Renal cortical epithelial cell (primary cell): ENCODE measurements at places on chromosomes 11 and 22. TPM values are rescaled to one million over a fixed set of nuclear protein-coding genes. Genes with fewer than 3 reads are reported as not detected.

PANX2 gene
- total RNA-seq = not detected in 2 replicates

GRCh38 chr11:19525714-19526113, 186.9 kb upstream of the NAV2 start:
- no peak for DNase-seq

DEFB131B gene
- not detected in 2 replicates for total RNA-seq

- DNase-seq = no peak
Observed at GRCh38 chr11:113596658-113597057, 109.5 kb downstream of the TMPRSS5 start.

GRCh38 chr11:86035164-86035563, 33.7 kb downstream of the PICALM start:
- no peak for DNase-seq

- DNase-seq = no peak
Observed at GRCh38 chr11:1912289-1912878, 7.1 kb upstream of the TNNT3 start.

NAALADL1 gene
- total RNA-seq = 7.8 and 10.9 TPM in 2 replicates

DNA sequence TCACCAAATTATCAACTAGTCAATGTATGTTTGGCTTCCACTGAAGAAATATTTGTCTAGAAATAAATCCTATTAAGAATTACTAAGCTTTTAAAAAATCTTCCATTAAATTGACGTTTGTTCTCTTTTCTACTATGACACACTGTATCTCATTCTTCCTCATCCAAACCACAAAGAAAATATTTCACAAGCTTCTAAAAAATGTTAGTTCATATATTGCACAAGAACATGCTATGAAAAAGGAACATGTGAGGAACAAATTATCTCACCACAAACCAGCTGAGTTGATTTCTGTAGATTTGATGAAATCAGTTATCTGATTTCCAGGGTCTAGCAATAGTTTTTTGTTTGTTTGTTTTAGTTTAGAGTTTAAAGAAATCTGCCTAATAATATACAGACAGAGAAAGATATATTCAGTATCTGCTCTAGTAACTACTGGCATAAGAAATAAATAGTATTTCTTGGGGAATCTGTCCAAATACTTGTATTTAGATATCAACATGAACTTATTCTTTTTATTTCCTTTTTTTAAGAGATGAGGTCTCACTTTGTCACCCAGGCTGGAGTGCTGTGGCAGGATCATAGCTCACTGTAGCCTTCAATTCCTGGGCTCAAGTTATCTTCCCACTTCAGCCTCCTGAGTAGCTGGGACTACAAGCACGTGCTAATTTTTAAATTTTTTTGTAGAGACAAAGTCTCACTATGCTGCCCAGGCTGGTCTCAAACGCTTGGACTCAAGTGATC, 161.7 kb downstream of the ATG16L2 start:
- DNase-seq = peak; percentile 64

CLMP gene
- total RNA-seq = 22.7 and 48.9 TPM in 2 replicates

DNA sequence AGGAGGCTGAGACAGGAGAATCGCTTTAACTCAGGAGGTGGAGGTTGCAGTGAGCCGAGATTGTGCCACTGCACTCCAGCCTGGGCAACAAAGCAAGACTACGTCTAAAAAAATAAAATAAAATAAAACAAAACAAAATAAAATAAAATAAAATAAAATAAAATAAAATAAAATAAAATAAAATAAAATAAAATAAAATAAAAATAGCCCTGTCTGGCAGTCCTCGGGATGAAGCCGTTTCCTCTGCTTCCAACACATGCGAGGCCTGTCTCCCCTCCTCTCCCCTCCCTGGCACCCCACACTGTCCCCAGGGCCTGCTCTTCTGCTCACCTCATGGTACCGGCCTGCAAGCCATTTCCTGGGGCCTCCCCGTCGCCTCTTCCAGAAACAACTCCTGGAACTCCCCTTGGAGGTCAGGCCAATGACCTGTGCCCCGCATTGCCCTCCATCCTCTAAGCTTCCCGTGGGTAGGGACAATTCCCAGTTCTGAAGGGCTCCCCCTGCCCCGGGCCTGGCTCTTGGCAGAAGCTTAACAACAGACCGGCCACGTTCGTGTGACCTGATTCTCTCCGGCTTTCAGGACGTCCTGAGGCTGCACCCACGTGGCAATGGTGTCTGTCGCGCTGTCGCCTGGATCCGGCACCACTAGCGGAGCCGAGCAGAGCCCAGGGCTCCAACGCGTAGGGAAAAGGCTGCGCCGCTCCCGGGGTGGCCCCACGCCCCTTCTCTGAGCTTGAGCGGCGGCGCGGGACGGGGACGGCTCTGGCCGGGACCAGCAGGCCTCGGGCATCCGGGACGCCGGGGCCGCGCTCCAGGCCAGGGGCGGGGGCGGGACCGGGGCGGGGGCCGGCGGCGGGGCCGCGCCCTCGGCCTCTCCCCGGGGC, 456 bp upstream of the PARVB start:
- DNase-seq = no peak

ZDHHC5 gene
- total RNA-seq = 45.1 and 79.9 TPM in 2 replicates

DNA sequence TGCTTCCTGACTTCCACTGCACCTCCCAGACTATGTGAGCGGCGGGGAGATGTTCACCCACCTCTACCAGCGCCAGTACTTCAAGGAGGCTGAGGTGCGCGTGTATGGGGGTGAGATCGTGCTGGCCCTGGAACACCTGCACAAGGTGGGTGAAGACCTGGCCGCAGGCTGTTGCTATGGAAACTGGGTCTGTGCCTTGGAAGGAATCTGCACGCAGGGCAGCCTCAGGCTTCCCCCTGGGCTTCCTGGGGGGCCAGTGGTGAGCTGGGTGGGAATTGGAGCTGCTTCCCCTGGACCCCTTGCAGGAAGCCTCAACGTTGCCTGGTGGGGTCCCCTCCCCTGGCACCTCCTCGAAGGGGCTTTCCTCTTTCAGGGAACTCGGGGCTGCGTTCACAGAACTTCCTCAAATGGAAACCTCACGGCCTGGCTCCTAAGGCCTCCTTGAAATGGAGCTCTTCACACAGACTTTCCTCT, 1.5 kb downstream of the RPS6KA4 start:
- no peak for DNase-seq
